ENCODE measurements at places on chromosomes 2 and 18. TPM values are rescaled to one million over a fixed set of nuclear protein-coding genes. Genes with fewer than 3 reads are reported as not detected.

Gene ACYP2
- 13.6 TPM for total RNA-seq

Gene FAM110C
- total RNA-seq: 24.6 TPM

Gene CFC1
- total RNA-seq: not detected

DNA sequence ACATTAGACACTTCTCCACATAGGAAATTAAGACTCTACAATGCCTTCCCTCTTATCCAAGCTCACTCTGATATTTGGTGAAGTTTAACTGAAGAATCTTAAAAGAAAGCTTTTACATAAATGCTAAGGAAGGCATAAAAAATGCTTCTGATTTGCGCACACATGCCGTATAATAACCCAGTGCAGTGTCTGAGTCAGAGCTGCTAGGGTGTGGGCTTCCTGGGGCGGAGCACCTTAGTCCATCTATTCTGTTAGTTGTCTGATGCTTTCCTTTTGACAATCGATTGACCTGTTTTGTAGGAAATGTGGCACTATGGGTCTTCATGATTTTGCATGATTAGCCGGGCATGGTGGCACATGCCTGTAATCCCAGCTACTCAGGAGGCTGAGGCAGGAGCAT is 231.5 kb downstream of the AFF3 start:
- no peak for DNase-seq

- DNase-seq: no peak
Measured at GRCh38 chr2:3432693-3433338, 53.3 kb downstream of the TRAPPC12 start.

- DNase-seq: no peak
Measured at GRCh38 chr18:75090336-75090735, 118.6 kb downstream of the PTGR3 start.

- DNase-seq: no peak
Measured at GRCh38 chr2:227188292-227188691, 23.9 kb downstream of the COL4A3 start.

Gene TSPYL6
- not detected for total RNA-seq

Gene GDF7
- 0.11 TPM for total RNA-seq

Gene NCKAP5
- 3.7 TPM for total RNA-seq

DNA sequence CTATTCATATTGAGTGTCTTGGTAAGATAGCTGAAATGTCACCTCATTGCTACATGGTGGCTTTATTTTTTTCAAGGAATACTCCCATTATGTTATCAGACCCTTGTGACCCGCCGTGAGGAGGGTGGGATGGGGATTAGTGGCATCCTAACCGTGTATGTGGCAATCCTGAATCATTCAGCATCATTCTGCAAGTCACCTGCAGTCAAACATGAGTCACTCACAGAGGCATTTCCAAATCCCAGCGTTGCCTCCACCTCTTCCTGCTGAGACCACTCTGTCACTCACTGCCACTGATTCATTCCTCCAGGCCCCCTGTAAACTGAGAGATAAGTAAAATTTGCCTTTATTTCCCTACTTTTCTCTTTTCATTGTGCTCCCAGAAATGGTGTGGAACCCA is 307.4 kb upstream of the KLHL29 start:
- no peak for DNase-seq

DNA sequence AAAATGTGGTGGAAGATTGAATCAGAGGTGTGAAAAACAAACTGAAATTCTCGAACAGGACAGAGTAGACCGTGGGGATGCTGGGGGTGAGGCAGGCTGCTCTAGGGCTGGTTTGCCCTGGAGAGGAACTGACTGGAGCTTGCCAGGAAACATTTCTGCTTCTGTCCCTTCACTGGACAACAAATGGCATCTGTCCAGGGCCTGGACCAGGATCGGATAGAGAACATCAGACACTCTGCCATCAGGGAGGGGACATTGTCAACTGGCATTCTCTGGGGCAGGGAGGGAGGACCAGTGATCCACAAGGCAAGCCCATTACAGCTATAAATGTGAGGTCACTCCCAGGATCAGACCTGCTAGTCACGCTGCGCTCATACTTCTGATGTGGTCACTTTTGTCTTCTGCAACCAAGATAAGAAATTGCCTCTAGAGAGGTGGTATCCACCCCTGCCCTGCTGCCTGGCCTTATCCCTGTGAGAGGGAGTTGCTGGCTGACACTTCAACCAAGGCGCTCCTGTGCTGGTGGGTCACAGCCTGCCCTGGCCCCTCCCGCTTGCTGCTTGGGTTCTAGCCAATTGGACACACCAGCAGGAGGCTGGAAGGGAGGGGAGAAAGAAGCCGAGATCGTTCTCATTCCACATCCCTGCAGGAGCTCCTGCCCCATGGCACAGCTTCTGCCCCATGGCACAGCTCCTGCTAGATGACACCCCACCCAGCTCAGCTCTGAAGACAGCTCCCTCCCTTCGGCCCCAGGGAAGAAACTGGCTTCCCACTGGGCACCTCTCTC is 8.7 kb downstream of the NPPC start:
- DNase-seq: no peak

- no peak for DNase-seq
Measured at GRCh38 chr18:78054801-78055200, 805.2 kb downstream of the GALR1 start.

Gene DYSF
- total RNA-seq: 7.5 TPM

- DNase-seq: no peak
Measured at GRCh38 chr2:72963423-72964145, 46.3 kb downstream of the EMX1 start.

DNA sequence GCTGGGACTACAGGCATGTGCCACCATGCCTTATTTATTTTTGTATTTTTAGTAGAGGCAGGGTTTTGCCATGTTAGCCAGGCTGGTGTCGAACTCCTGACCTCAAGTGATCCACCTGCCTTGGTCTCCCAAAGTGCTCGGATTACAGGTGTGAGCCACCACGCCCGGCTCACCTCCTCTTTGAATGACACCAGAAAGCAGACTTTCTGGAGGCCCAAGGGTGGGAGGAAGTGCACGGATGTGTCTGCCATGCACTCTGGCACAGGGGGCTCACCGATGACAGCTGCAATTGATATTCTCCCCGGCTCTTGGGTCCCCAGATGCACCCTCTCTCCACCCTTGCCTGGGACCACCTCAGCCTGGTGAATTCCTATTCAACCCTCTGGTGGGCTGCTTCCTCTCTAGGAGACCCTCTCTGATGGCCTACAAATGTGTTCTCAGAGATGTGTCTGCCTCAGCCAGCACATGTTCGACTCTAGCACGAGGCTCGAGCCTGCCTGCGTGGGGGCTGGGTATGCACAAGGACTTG is 87.3 kb downstream of the SEPTIN10 start:
- DNase-seq: no peak

GRCh38 chr2:29052807-29053206 is 21.5 kb downstream of the PCARE start:
- DNase-seq: no peak

Gene KIF1A
- total RNA-seq: 1.9 TPM

Gene LCT
- 0.12 TPM for total RNA-seq

- DNase-seq: no peak
Measured at GRCh38 chr18:46160050-46160798, 56.0 kb downstream of the HAUS1 start.

DNA sequence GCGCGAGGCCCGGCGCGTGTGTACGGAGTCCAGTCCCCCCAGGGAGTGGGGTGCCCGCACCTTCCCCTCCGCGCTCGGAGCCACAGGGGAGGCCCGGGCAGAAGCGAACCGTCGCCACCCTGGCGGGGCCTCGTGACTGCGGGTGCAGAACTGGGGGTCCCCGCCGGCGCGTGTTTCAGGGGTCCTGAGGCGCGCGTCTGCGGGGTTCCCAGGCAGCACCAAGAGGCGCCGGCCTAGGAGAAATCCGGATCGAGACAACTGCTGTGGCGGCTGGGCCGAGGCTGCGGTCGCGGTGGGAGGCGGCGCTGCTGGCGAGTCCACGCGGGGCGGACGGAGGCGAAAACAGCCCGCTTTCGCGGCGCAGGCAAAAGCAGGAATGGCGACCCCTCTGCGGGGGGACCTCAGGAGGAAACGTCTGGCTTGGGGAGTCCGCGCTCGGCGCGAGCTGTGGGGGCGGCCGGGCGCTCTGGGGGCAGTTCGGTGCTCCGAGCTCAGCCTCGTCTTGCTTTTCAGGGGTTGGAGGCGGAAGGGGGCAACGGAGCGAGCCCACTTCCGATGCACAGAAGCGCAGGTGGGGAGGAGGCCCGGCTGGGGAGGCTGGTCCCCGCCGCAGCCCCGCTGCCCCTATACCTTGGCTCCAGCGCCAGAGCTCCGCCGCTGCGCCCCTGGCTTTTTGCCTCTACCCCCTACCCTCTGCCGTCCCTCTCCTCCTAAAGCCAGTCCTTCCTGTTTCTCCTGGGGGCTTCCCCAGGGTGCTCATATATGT is 81.5 kb upstream of the LDLRAD4 start:
- peak; percentile 37 for DNase-seq
